8988T (cell line): ENCODE measurements at places on chromosomes 6 and 20.

DNA sequence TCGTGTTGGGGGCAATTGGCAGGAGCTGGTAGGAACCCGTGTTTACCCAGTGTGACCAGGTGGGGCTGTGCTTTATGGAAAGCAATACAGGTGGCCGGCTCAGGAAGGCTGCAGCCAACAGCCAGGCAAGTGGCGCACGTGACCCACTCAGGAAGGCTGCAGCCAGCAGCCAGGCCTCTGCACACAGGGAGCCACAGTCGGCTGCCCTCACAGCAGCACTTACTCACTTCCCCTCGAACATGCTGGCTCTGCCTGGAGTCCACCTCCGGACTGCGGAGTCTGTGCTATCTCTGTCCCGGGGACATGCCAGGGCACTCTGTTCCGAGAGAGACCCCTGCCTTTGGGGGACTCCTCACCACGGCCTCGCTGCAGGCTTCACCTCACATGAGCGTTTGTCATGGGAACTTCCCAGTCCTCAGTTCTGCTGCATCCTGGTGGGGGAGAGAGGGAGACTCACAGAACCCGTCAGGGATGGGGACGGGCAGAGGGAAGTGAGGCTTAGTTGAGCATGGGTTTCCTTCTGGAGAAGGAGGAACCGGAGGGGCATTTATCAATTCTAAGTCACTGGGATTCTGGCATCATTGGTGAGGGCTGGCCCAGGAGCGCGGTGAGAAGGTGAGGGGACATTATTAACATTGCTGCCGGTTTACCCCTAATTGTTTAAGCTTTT is 76.8 kb downstream of the TTLL2 start:
- no peak for DNase-seq

- DNase-seq, result peak; percentile 77
These were observed 85.2 kb upstream of the PHACTR3 start for GRCh38 chr20:59518881-59519706.

GRCh38 chr6:107654764-107655163 is 164.8 kb downstream of the SOBP start:
- no peak for DNase-seq

- no peak for DNase-seq
These were observed 145.1 kb downstream of the CD24 start for GRCh38 chr6:106829451-106829850.

DNA sequence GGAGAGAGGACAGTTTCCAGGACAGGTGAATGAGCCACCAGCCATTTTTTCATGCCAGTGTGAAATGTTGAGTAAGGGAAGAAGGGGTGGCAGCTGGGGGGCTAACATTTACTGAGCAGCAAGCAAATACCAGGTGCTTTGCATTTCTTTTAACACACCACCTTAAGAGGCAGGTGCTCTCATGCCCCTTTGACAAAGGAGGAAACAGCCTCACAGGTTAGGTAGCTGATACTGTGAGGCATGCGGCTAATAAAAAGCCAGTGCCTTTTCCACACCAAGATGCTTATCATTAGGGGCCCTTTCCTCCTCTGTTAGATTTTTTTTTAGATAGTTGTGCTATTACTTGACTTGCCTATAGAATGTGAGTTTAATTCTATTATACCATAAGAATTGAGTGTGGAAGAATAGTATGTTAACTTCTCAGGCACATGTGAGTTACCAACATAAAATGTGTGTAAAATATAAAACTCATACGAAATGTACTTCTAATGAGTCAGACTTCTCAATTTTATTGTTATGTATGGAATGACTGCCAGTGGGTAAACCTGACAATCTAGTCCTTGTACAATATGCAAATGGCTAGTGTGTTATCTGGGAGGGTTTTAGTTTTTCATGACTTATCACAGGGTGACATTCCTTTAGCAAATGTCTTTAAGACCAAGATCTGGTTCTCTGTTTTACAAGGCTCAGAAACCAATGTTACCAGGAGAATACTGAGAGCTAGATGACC is 260.0 kb downstream of the TMEM242 start:
- no peak for DNase-seq

DNA sequence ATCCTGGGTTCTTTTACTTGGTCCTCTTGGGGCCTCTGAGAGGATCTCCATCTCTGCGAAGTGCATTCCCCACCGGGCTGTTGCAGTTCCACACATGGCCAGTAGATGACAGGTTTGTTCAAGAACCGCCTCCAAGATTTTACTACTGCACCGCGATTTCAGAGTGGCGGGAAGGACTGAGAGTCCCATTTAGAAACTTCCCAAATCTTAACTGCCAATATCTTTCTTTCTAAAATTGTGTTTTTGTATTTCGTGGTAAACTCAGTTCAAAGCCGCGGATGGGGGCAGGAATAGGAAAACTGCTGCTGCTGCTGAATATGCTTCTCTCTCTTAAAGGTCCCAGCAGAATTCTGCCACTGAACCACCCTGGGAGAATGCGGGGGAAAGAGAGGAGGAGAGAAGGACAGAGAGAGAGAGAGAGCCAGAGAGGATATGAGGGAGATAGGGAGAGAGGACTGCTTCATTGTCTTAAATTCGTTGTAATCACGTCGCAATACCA is 8.6 kb upstream of the BTNL2 start:
- DNase-seq, result no peak

DNA sequence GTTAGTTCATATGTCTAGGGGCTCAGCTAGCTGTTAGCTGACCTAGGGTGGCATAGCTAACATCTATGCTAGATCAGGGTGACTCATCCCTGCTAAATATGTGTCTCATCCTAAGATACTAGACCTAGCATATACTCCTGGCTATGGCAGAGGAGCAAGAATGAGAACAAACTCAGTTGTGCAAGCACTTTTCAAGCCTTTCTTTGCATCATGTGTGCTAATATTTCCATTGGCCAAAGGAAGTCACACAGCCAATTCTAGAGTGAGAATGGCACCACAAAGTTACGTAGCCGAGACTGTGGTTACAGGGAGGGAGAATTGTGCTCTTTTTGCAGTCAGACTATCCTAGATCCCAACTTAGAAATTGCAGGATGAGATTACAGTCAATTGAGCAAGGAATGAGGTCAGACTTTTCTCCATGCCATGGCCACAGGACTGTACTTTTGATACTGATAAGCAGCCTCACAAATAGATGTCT is 78.7 kb downstream of the PLCB4 start:
- DNase-seq, result no peak

DNA sequence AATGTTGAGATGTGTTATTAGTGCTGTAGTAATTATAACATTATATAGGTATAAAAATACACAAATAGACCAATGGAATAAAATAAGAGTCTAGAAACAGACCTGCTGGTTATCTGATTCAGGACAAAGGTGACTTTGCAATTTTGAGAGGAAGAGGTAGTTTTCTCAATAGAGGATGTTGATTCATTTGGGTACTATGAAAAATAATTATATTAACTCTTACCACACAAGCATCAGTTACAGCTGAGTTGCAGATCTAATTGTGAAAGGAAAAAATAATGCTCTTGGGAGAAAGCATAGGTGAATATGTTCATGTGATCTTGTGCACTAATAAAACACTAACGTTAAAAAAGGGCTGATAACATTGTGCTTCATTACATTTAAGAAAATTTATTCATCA is 103.0 kb downstream of the BCKDHB start:
- no peak for DNase-seq

GRCh38 chr20:50467718-50468356 is 42.3 kb upstream of the PTPN1 start:
- no peak for DNase-seq

DNA sequence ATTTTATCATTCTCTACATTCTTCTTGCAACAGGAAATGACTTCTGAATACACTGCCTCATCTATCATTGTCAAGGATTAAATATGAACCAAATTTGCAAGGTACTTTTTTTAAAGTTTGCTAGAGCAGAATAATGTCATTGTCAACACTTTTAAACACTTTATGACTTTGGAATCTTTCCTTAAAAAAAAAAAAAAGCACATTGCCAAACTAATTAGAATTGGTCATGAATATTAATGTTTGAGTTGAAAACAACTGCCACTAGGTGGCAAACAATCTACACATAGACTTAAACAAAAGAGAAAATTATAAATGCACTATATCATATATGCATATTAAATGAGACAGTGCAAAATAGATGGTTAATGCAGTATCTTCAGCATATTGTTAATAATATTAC is 32.5 kb upstream of the TMEM244 start:
- no peak for DNase-seq
